ENCODE measurements at places on chromosomes 1 and 21. TPM values are rescaled to one million over a fixed set of nuclear protein-coding genes. Genes with fewer than 3 reads are reported as not detected.

AMY2A gene
- polyA plus RNA-seq, result 1,297 TPM

IQCC gene
- polyA plus RNA-seq, result 5.5 TPM

DNA sequence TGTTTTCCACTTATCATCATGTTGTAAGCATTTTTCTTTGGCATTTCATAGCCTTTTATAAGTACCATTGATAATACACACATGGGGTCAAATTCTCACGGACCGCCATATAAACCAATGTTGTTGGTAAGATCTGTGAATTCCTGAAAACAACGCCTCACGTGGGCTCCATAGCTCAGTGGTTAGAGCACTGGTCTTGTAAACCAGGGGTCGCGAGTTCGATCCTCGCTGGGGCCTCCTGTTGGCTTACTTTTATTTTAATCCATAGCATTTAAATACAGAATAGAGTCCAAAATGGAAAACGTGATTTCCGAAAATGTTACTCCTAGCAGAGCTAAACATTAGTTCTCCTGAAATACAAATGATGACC is 83.1 kb downstream of the HHIPL2 start:
- peak overlapping the region; percentile 36 for H3K4me3 ChIP-seq
- peaks cover 10% of the 10 kb centered on the region for H3K4me1 ChIP-seq
- no peak for DNase-seq
- H3K36me3 ChIP-seq, result no peaks in the 10 kb centered on the region
- H3K27ac ChIP-seq, result peak overlapping the region; percentile 93
- no peaks in the 10 kb centered on the region for H3K27me3 ChIP-seq

MMP23B gene
- polyA plus RNA-seq, result 12.3 TPM

- no peak overlapping the region for H3K27ac ChIP-seq
- no peaks in the 10 kb centered on the region for H3K27me3 ChIP-seq
Measured at GRCh38 chr1:3453203-3453761, 1.2 kb upstream of the ARHGEF16 start.

DNA sequence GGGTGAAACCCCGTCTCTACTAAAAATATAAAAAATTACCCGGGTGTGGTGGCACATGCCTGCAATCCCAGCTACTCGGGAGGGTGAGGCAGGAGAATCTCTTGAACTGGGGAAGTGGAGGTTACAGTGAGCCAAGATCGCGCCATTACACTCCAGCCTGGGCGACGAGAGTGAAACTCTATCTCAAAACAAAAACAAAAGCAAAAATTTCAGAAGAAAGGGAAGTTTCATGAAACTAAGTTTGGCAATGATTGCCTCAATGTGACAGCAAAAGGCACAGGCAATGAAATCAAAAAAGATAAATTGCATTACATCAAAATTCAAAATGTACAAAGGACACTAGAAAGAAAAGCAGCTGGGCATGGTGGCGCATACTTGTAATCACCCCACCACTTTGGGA is 40.1 kb downstream of the BTF3L4 start:
- H3K4me3 ChIP-seq, result no peak overlapping the region
- no peak overlapping the region for H3K27ac ChIP-seq
- no peaks in the 10 kb centered on the region for H3K4me1 ChIP-seq
- no peak for DNase-seq
- no peaks in the 10 kb centered on the region for H3K36me3 ChIP-seq
- H3K27me3 ChIP-seq, result no peaks in the 10 kb centered on the region
